NCI-H526 treated with DMSO at 0.1 percent for 48 hours (cell line): ENCODE measurements at places on chromosomes 13 and 19.

GRCh38 chr13:81874681-81875661 is 1534.0 kb upstream of the SPRY2 start:
- no peak for DNase-seq

GRCh38 chr13:97344265-97345175 is 89.4 kb upstream of the RAP2A start:
- DNase-seq, result peak; percentile 78

- DNase-seq, result no peak
Observed at GRCh38 chr19:33208371-33208895, 14.3 kb downstream of the LRP3 start.

DNA sequence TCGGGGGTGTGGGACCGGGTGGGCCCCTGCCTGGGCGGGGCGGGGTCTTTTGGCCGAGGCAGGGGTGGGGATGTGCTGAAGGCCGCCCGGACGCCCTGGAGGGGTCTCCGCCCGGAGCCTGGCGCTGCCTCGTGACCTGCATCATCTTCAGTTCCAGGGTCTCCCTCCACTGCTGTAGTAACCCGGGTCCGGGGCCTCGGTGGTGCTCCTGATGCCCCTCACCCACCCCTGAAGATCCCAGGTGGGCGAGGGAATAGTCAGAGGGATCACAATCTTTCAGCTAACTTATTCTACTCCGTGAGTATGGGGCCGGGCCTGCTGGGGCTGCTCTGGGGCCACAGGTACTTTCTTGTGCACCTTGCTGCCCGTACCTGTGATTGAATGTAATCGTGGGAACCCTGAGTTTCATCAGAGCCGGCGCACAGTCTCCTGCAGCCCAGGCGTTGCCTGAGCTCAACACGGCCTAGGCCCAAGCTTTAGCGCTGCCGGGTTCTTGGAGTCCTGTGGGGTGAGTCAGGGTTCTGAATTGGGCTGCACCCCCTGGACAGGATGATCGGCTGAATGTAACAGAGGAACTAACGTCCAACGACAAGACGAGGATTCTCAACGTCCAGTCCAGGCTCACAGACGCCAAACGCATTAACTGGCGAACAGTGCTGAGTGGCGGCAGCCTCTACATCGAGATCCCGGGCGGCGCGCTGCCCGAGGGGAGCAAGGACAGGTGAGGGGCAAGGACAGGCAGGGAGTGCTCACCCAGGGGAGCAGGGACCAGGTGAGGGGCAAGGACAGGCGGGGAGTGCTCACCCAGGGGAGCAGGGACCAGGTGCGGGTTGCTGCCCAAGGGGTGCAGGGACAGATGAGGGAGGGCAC is 10.5 kb downstream of the PEAK3 start:
- DNase-seq, result no peak

DNA sequence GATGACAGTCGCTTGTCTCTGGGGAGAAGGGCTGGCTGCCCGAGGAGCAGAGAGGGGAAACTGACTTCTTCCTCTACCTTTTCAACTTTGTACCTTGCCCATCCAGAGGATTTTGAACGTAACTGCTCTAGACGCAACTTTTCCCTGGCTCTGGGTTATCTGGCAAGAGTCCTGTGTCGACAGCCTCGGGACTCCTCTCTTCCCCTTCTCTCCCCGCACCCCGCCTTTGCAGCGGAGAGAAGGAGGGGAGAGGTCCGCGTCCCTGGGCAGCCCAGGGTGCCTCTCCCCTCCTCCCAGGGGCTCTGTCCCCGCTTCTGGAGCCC is 574 bp downstream of the SH3GL1 start:
- DNase-seq, result no peak
